ENCODE measurements at places on chromosomes 11 and 22.

DNA sequence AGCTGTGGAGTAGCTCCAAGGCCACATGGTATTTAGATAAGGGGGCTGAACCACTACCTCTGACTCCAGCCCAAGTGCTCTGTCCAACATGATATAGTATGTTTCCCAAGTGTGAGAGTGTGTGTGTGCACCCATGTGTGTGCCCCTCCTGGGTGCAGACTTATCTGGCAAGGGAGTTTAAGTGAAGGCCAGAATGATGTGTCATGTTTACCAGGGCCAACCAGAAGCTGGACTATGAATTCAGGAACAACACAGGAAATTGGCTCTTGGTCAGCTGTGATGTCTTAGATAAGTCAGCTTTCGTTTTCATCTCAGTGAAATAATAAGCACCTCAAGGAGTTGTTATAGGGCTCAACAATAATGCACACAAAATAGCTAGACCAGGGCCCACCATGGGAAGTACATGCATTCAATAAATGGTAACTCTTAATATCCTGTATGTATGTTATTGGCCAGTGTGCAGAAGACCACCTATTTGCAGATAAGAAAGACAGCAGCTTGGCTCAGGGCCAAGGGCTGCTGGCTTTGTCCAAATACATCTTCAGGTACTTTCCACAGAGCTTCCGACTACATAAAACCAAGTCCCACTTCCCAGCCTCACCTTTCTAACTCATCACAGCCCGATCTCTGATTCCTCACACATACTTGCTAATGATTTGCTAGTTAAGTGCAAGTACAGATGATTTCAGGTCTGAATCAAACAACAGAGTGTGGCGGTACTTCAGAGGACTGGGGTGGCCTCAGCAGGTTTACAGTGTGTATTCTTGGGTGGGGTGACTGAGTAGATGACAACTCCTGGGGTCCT is 120.9 kb downstream of the ME3 start:
- DNase-seq, result no peak

DNA sequence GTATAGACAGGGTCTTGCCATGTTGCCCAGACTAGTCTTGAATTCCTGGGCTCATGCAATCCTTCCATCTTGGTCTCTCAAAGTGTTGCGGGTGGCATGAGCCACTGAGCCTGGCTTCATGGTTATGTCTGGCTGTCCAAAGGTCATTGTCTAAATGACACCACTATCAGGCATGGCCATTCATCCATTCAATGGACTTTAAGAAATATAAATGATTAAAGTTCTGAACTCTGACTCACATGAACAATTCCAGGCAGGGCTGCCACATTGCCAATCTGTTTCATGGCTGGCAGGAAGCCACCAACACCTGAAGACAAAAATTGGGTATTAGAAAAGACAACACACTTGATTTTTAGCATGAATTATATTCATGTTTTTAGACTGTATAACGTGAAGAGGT is 4.1 kb downstream of the RTCB start:
- DNase-seq, result no peak

GRCh38 chr11:40175980-40176379 is 1283.5 kb downstream of the LRRC4C start:
- DNase-seq, result no peak

DNA sequence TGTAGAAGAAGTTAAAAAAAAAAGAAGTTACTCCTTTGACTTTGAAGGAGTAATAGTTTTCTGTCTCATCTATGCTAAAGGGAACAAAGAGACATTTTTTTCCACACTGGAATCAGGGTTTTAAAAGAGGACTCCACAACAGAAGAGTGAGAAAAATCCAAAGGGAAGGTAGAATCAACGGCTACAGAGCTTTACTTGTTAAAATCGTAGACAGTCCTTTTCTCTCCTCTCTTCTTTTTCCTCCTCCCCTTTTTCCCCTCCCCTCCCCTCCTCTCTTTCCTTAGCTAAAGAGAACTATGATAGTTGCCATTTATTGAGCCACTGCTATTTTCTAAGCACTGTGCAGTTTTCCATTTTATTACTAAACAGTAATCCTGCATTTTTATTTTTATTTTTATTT is 29.2 kb downstream of the DDIAS start:
- DNase-seq, result no peak

DNA sequence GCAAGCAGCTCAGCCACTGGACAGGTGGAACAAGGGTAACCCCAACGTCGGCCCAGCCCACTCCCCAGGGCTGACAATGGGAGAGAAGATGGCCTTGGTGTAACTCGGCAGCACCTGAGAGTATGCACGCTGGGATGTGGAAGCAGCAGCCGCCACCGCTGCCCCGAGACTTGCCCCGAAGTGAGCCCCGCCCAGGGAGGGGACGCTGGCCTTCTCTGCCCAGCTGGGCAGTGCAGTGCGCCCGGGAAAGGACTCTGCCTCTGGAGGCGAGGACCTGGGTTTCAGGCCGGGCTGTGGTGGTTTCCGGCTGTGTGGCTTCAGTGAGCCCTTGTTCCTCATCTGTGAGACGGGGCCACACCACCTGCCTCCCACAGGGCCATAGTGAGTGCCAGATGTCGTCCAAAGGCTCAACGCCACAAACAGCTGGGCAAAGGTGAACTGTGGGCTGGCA is 8.6 kb upstream of the POLDIP3 start:
- DNase-seq, result no peak

DNA sequence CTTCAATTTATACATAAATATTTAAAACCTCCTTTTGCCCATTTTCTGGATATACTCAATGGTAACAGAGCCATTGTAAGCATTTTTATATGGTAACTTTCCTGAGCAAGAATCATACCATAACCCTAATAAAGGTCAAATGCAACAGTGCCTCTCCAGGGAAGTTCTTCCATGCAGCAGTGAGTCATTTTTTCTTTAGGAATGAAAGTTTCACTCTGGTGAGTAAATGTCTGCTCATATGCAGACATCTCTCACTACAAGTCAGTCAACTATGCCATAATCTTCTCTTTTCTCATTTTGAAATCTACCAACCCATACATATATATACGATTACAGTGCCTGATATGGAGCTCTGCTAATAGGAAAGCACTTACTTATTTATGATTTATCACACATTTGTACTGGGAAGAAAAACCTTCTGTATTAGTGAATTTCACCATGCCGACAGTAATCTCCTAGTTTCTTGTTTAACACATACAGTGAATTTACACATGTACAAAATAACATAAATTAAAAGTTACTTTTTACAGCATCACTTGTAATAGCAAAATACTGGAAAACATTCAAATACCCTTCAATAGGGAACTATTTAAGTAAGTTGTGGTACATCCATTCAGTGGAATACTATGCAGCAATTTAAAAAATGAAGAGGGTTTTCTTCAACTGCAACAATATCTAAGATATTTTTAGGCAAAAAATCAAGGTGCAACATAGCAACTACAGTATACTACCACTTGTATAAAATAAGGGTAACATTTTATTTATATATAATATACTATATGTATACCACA is 16.0 kb downstream of the STK33 start:
- peak; percentile 23 for DNase-seq

- DNase-seq, result peak; percentile 46
These were observed 3.2 kb upstream of the CST6 start for GRCh38 chr11:66008468-66009101.

DNA sequence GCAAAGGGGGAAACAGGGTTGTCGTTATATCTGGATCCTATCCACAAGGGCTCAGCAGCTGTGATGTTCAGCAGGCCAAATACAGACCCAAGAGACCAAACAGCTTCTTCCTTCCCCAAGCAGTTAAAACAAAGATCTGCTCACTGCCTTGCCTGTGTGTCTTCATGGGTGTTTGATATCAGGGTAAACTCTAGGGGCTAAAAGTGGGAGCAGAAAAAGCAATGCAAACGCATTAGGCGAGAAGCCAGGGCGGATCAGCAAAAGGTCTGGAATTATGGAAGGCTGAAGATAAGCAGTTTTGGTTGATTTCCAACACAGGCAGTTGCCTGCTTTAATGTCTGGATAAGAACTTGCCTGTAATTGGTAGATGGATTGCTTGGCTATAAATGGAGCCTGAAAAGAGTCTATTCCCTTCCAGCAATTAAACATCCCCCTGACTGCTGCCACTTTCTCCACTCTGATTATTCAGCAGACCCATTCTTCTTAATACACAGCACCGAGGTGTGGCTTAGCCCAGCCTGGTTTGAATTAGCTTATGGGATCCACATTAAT is 126.3 kb downstream of the COMMD9 start:
- DNase-seq, result no peak

GRCh38 chr11:83140691-83141455 is 16.1 kb upstream of the PCF11 start:
- no peak for DNase-seq

DNA sequence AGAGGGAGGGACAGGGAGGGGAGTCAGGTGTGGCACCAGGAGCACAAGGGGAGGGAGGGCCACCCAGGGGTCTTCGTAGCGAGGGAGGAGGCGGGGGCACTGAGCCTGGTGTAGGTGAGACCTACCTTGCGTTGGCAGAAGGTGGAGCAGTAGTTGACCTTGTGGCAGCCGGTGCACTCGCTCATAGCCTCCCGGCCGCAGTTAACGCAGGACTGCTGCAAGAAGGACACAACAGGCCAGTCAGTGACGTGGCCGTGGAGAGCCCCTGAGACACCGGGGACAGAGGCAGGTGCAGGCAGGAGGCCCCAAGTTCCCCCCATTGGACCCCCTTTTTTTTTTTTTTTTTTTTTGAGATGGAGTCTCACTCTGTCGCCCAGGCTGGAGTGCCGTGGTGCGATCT is 16.8 kb downstream of the DRD4 start:
- no peak for DNase-seq

DNA sequence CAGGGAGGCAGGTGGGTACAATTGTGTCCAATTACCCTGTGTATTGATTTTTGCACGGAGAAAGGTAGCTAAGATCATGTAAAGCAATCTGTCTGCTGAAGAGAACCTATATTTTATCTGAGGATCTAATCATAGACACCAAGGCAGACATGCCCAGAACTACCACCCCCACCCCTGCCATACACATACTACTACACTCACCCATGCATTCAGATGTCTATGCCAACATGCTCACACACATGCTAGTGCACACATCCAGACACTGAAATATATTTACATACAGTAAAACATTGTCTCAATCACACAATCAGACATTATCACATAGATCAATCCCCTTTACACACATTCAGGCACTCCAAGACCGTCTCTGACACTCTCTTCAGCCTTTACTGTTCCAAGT is 1.8 kb downstream of the SCN3B start:
- DNase-seq, result no peak

DNA sequence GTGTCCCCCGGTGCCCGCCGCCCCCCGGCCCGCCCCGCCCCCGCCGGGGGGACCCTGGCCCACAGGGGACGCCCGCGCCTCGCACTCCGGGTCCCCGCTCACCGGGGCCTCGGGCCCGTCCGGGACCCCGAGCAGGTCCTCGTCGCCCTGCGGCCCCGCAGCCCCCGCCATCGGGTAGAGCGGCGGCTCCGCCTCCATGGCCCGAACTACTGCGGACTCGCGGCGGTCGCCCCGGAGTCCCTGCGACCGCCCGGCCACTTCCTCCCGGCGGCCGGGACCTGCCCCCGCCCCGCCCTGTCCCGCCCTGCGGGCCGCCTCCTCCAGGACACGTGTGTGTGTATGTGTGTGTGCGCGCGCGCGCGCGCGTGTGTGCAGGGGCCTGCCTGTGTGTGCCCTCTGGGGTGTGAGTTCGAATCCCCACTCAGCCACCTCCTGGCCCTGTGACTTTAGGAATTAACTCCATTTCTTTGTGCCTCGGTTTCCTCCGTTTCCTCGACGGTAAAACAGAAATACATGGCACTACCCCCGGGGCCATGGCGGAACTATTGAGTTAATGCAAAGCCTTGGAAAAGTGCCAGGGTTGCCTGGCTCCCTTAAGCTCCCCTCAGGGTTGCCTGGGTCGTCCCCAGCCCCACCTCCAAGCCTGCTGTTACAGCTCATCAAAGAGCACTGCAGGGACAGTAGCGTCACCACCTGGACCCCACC is at the start of gene UNC93B1:
Gene UNC93B1 (minus strand): TSS at position 252 of the 705 bp plus-strand sequence. CDS start 54 bp downstream, at position 198.
- DNase-seq, result peak; percentile 98

GRCh38 chr11:61473370-61474012 is 35.1 kb upstream of the LRRC10B start:
- DNase-seq, result no peak

DNA sequence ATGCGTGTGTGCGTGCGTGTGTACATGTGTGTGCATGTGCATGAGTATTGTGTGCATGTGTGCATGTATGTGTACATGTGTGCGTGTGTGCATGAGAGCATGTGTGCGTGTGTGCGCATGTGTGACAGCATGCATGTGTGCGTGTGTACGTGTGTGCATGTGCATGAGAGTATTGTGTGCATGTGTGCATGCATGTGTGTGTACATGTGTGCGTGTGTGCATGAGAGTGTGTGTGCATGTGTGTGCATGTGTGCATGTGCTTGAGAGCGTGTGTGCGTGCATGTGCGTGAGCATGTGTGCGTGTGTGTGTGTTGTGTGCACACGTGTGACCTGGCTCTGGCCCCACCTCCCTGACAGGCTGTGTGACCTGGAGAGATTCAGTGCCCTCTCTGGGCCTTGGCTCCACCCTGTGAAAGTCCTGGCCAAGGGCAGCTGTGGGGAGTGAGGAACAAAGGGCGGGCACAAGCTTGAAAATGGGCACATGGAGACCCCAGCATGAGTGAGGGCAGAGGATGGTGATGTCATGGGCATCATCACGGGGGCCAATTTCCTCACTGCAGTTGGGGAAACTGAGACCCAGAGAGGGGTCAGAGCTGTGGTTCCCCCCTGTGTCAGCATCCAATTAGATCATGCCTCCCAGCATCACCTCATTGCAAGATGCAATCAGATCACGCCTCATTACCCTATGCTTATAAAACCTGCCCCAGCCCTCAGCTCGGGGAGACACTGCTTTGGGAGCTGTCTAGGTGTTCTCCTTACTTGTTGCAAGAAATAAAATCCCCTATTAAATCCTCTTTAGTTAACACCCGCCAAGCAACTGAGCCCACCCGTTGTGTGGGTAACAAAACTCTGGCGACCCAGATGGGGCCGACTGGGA is 658 bp downstream of the ACY3 start:
- DNase-seq, result no peak

DNA sequence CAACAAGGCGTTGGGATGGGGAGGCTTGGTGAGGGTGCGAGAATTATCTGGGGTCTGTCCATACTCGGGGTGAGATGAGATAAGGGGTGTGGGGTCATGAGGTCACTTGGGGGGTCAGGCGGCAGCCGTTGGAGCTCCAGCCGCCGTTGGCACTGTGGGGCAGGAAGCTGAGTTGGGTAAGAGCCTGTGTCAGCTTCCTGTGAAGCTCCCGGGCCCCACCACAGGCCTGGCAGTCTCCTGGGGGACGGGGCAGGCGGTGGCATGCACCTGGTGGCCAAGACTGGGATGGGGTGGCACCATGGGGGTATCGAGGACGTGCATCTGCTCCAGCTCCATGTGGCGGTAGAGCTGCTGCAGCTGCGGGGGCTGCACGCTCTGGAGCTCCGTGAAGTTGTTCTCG is 7.1 kb upstream of the MYBPC3 start:
- DNase-seq, result peak; percentile 71

- no peak for DNase-seq
These were observed 844.3 kb upstream of the TENM4 start for GRCh38 chr11:80284946-80285785.
